ENCODE measurements at places on chromosomes 7 and 10. TPM values are rescaled to one million over a fixed set of nuclear protein-coding genes. Genes with fewer than 3 reads are reported as not detected.

- DNase-seq, result no peak
- no peak overlapping the region for H3K27ac ChIP-seq
- H3K4me1 ChIP-seq, result no peaks in the 10 kb centered on the region
- no peaks in the 10 kb centered on the region for H3K36me3 ChIP-seq
Observed at GRCh38 chr7:48734695-48735406, 189.5 kb upstream of the CDC14C start.

- no peaks in the 10 kb centered on the region for H3K27me3 ChIP-seq
- no peak for DNase-seq
- H3K4me1 ChIP-seq, result no peaks in the 10 kb centered on the region
- no peaks in the 10 kb centered on the region for H3K36me3 ChIP-seq
- H3K27ac ChIP-seq, result no peak overlapping the region
Observed at GRCh38 chr7:28629216-28629842, 217.0 kb downstream of the CREB5 start.

GRCh38 chr7:44449584-44449928, 40.9 kb downstream of the NUDCD3 start:
- H3K36me3 ChIP-seq, result no peaks in the 10 kb centered on the region
- no peak for DNase-seq
- no peak overlapping the region for H3K4me3 ChIP-seq
- H3K27ac ChIP-seq, result no peak overlapping the region
- no peaks in the 10 kb centered on the region for H3K27me3 ChIP-seq

PTF1A gene
- not detected for total RNA-seq

PTPN20 gene
- total RNA-seq, result 1.3 TPM

All from right lobe of liver (tissue), 6 donors.